ENCODE measurements at places on chromosomes 16 and 17.

DNA sequence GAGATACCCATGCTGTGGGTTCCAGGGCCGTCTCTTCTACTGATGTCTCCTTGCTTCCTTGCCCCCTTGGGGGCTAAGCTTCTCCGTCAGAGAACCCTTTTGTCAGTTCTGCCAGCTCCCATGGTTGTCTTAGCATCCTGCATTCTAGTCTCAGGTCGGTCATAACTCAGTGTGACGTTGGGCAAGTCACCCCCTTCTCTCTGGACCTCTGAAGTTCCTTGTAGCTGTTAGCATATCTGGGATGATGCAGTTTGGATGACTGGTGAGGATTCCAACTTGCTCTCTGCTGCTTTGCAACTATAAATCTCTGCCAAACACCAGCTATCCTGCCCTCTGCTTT is 8.9 kb upstream of the MYL4 start:
- DNase-seq, result no peak

DNA sequence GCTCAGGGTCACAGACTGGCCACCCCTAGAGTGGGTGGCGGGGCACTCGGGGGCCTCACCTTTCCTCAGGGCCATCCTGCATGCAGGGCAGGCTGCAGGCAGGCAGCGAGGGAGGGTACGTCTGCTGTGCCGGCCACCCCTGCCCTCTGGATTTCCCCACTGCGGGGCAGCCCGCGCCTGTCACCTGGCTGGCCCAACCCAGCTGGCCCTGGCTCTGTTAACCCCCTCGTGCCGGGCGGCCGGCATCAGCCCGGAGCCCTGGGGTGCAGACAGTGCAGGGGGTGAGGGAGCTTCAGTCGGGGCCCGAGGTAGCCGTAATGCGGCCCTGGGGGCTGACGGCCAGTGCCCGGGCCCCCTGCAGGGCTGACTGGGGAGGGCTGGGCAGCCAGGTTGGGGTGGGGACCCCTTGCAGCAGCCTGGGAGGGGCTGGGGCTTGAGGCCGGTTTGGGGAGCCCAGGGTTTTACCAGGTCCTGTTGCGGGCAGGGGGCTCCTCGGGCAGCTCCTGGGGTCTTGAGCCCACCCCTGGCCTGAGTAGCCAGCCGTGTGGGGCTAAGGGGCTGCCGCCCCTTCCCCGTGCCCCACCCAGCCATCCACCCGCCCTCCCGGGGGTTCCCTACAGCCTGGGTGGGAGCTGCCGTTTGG is at the start of gene IGFALS:
Gene IGFALS, minus strand, starts transcription at position 128 of the 643 bp plus-strand sequence. Its CDS starts 53 bp downstream, at position 75.
- DNase-seq, result no peak

- no peak for DNase-seq
Observed at GRCh38 chr17:11506635-11507034, 91.6 kb upstream of the DNAH9 start.

DNA sequence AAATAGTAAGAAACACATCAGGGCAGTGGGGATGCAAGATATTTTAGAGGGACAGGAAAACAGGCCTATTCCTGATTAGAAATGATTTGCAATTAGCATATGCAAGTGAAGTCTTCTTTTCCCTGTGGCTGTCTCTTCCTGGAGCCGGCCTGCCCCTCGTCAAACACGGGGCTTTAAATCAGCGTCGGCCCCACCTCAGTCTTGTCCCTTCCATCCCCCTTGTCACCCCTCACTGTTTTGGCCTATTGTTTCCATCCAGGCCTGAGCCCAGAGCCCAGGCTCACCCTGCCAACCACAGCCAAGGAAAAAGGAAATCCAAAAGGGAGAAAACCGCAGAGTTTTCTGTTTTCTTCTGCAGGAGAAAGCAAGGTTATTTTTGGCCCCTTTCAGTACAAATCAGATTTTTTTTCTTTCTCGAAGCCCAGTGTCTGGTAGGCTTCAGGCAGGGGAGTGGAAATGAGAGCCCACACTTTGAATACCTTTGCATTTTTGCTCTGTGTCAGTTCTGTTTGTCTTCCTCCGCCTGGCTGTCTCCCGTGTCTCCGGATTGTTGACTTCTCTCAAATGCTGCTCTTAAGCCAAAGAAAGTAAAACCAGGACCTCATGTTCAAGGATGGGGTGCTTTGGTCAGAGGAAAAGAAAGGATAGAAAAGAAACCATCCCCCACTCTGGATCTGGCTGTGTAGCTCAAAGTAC is 399.9 kb upstream of the CDH11 start:
- DNase-seq, result no peak

GRCh38 chr17:42891539-42892152 is 9.0 kb upstream of the G6PC1 start:
- no peak for DNase-seq

GRCh38 chr17:40536295-40537171 is 28.7 kb downstream of the CCR7 start:
- DNase-seq, result no peak

GRCh38 chr16:19830902-19831560 is 53.6 kb downstream of the GPRC5B start:
- DNase-seq, result no peak

DNA sequence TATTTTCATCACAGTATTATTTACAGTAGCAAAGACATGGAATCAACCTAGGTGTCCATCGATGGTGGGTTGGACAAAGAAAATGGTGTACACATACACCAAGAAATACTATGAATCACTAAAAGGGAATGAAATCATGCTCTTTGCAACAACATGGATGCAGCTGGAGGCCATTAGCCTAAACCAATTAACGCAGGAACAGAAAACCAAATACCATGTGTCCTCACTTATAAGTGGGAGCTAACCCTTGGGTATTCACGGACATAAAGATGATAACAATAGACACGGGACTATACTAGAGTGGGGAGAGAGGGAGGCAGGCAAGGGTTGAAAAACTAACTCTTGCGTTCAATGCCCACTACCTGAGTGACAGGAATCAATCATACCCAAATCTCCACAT is 41.0 kb downstream of the MRPS23 start:
- DNase-seq, result no peak

- DNase-seq, result no peak
Observed at GRCh38 chr16:69188716-69189115, 1.8 kb downstream of the SNTB2 start.

- DNase-seq, result no peak
Observed at GRCh38 chr17:43979011-43979410, 25.3 kb upstream of the PYY start.

DNA sequence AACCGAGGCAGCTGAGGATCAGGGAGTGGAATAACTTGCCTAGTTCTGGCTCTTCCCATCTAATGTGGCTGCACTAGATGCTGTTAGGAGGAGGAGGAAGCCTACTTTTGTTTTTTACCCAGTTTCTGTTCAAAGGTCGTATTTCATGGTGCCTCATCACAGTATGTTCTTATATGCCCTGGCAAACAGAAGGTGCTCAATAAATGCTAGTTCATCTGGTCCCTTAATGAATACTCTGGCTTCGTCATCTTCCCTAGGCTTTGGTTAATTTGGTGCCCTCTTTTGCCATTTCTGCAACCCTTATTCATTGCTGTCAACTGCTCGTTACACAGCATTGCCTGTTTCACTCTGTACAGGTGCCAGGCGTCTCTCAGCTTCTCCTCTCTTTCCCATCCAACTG is 151.7 kb downstream of the WWOX start:
- no peak for DNase-seq

- no peak for DNase-seq
Observed at GRCh38 chr16:80117556-80118130, 423.1 kb upstream of the DYNLRB2 start.

- DNase-seq, result no peak
Observed at GRCh38 chr16:9308850-9309249, 217.4 kb downstream of the HAPSTR1 start.

GRCh38 chr16:49216593-49216992 is 65.0 kb downstream of the CBLN1 start:
- DNase-seq, result no peak

- DNase-seq, result no peak
Observed at GRCh38 chr16:19240494-19240893, 45.0 kb upstream of the CLEC19A start.

DNA sequence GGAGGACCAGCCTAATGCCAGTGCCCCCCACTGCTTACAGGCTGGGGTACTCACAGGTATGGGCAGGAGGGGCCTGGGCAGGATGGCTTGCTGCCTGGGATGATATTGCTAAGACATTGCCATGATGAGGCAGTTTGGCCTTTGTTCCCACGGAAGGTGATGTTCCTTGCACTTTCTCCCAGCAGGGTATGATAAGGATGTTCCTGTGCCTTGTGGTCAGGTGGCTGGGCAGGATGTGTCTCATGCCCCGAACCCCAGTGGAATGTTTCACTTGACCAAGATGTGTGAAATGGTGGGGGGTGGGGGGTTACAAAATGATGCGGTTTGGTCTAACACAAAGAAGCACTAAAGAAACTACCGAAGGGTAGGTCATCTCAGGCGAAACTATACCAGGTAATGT is 337.8 kb upstream of the ZFHX3 start:
- no peak for DNase-seq

- DNase-seq, result no peak
Observed at GRCh38 chr16:77850636-77851333, 62.4 kb downstream of the VAT1L start.

DNA sequence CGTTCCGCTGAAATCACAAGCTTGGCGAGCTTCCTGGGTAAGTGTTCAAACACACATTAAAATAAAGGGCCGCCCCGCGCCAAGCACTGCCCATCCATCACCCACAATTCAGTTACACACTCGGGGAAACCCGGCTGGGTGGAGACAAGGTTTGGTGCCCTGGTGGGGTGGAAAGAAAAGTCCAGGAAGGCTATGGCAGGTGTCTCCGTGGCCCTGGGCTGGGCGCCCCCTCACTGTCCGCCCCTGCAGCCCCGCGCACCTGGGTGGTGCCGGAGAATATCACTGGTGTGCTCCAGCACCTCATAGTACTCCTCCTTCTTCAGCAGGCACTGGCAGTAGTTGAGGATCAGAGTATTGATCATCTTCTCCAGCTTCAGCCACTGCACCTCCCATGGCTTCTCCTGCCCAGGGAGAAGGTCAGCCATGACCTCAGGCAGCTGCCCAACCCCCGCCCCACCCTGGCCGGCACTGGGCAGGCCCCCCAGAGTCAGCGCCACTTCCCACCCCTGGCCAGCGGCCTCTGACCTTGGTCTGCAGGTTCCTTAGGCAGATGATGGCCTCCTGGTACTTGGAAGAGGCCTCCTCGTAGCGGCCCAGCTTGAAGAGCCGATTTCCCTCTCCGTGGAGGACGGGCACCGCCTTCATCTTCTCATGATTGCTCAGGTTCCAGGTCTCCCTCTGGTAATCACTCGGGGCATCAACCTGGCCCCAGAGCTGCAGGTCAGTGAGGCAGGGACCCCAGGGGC is 8.4 kb downstream of the AIPL1 start:
- no peak for DNase-seq

- no peak for DNase-seq
Observed at GRCh38 chr17:71902894-71903506, 217.8 kb upstream of the SOX9 start.

DNA sequence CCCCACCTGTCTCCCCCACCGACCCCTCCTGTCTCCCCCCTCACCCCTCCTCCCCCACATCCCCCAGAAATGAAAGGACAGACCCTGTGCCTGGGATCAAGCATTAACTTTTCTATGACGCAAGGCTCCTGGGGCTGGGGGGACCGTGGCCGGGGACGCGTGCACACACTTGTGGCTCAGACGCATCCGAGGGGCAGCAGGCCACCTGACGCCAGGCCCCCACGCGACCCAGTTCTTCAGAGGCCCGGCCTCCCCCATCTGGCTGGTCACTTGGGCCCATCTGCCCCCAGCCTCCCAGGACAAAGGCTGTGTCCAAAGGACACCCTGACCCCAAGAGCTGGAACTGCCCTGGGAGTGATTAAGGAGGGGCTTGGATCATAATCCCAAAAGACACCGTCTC is 14.0 kb upstream of the PVALEF start:
- no peak for DNase-seq

GRCh38 chr17:59361386-59361785 is 29.9 kb downstream of the YPEL2 start:
- DNase-seq, result no peak

DNA sequence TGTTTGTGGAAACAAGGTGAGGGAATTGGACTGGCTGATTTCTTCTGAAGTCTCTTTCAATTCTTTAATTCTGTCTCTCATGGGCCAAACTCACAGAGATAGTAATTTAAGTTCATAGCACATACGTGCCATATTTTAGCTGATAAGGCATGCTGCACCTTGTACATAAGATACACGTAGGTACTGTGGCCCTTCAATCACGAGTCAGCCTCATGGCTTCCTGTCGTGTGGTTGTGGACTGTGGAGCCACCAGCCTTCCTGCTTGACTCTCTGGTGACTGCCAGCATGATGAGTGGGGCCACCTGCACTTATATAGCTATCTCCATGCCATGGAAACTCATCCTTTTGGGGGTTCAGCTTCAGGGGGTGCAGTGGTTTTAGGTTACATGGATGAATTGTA is 25.1 kb downstream of the KSR1 start:
- DNase-seq, result no peak

GRCh38 chr17:72562615-72563188 is 441.9 kb downstream of the SOX9 start:
- DNase-seq, result no peak

GRCh38 chr16:58589326-58589905 is 40.2 kb downstream of the CNOT1 start:
- no peak for DNase-seq

DNA sequence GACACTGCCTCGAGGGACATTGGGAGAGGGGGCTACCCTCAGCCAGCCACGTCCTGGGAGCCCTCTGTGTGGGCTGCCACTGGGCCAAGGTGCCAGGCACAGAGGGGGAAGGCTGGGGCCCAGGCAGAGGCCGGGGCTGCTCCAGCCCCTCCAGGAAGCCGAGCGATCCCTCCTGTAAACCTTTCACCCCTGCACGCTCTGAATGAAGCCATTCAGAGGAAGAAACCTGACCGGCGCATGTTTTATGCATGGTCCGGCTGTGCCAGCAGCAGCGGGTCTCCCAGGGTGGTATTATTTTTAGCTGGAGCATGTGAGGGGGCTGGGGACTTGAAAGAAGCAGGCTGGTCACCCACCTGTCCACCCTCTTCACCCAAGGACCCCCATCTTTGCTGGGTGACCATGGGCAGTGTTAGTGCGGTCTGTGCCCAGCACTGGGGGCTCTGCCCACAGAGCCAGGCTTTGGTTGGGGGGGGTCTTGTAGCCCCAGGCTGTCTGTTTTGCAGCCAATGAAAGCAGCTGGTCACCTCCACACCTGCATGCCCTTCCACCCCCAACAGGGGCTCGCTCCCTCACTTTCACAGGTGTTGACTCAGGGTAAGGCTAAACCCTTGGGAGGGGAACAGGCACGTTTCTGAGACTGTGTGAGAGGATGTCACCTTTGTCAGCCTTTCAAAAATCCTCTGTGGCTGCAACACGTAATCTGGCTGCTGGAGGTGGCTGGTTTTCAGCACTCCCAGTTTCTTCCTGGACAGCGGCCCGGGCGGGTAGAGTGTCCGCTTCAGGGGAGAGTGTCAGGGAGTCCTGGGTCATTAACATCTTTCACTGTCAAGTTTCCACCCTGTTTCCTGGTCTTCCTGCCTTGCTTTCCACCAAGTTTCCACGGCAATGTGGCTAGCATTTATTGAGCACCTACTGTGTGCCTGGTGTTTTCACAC is 77.1 kb upstream of the BRD7 start:
- DNase-seq, result no peak

- DNase-seq, result no peak
Observed at GRCh38 chr17:18241229-18241871, 15.9 kb downstream of the LLGL1 start.

- DNase-seq, result no peak
Observed at GRCh38 chr17:72872396-72872795, 220.1 kb downstream of the SLC39A11 start.

GRCh38 chr17:40022961-40023541 is 7.8 kb downstream of the CSF3 start:
- peak; percentile 47 for DNase-seq

GRCh38 chr17:38908676-38909181 is 16.7 kb upstream of the LASP1NB start:
- DNase-seq, result no peak
